ENCODE measurements at places on chromosomes 2 and 18.

DNA sequence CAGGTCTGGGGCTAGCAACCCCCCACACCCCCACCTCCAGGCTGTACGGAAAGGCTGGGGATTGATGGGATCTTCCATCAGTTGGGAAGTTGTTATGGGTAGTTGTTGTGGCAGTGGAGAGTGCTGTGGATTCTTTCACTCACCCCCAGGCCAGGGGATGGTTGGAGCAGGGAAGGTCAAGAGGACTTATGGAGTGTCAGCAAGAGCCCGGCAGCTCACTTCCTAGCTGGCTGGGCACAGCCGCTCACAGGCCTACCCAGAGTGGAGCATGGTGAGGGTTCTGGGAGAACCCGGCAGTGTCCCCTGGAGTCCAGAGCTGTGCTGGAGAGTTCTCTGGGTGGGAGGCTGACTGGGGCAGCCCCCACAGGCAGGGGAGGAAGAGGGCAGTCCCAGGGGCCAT lies 122.2 kb downstream of the MSH2 start:
- DNase-seq: no peak

GRCh38 chr2:115739574-115739973 lies 1297.1 kb downstream of the DPP10 start:
- no peak for DNase-seq

DNA sequence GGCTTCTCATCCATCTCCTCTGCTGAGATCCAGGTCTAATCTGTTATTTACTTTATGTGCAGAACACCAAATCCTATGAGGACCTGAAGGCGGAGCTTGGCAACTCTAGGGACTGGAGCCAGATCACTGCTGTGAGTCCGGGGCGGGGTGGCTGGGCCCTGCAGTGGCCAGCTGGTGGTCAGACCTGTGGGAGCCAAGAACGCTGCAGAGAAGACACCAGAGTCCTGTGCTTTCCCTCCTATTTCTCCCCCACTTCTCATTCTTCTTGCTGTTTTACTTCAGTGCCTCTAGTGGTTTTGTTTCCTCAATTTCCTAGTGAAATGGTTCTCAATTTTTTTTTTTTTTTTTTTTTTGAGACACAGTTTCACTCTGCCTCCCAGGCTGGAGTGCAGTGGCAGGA lies 19.7 kb downstream of the VIL1 start:
- DNase-seq: no peak

GRCh38 chr2:71882949-71883472 lies 264.7 kb downstream of the CYP26B1 start:
- peak; percentile 17 for DNase-seq

GRCh38 chr2:109031476-109032228 lies 42.6 kb upstream of the EDAR start:
- DNase-seq: peak; percentile 82

DNA sequence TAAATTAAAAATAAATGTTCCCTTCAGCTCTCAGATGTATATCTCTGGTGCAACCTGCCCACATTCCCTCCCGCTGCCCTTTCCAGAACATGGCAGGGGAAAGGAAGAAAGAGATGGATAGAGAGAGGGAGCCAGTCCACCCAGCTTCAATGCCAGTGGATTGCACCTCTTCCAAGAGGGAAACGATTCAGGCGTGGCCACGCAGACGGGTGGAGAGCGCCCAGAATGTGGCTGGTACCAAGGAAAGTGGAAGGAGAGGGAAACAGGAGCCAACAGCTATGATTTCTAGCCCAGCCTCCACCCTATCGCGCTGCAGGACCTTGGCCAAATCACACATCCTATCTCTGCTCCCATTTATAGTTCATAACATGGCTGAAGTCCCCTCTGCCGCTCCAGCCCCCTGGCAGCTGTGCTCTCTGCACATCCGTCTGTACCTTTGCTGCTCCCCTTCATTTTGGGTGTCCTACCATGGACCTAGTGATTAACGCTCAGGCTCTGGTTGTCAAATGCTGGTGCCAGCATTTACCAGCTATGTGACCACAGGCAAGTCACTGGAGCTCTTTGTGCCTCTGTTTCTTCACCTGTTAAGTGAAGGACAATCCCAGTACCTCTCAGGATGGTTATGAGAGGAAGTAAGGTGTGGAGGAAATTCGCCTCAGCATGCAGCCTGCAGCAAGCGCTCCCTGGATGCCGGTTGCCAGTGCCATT lies 66.5 kb downstream of the SFXN5 start:
- DNase-seq: no peak

- DNase-seq: no peak
These were observed 248.1 kb upstream of the SALL3 start for GRCh38 chr18:78731398-78732032.

DNA sequence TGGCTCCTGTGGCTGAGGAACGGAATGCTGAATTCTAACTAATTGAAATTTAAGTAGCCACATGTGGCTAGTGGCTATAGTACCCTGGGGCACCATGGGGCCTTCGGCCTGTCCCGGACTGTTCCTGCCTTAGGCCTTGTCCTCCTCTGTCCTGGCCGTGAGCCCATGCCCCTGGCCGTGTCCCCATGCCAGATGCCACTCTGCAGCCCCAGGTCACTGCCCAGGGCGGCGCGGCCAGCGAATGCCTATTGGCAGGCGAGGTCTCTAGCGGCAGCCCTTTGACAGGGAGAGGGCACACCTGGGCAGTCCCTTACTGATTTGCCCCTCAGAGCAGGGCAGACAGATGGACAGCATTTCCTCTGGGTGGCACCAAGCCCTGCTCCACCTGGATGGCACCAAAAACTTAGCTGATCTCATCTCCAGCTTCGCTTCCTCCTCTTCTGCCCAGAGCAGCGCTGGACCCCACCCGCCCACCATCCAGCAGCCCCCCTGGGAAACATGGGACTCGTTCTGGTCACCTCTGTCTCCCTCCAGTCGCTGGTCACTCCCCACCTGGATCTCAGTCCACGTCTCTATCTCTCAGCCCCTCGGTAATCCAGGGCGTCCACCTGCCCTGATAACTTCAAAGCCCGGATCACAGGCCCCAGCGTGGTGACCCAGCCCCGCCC lies 1.1 kb upstream of the DGKD start:
- DNase-seq: no peak

DNA sequence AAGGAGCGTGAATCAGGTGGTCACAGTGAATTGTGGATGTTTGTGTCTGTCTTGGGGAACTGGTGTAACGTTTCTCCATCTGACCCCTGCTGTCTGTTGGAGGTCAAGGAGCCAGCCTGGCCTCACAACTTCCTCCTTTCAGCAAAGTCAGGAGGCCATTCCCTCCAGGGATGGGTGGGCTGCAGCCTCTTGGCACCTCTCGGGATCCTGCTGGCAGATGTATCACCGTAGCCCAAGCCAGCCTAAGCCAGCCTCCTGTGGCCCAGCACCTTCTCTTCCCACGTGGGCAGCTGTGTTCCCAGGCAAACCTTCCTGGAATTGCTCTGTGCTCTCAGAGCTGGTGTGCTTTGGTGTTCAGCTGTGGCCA lies 30.5 kb downstream of the HPCAL1 start:
- peak; percentile 47 for DNase-seq

DNA sequence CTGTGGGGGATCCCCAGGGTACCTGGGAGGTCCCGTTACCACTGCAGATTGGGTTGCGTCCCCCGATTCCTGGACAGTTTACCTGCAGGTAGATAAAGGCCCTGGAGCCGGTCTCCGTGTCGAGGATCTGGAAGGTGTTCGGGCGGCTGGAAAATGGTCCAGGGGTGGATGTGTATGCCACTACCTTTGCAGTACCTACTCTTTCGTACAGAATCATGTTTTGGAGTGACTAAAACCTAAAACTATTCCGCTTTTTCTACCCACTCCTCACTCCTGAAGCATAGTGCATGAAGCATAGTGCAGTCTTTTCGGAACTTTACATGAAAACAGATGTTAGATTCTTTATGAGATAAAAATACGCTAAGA lies 418 bp downstream of the WDR75 start:
- DNase-seq: no peak

DNA sequence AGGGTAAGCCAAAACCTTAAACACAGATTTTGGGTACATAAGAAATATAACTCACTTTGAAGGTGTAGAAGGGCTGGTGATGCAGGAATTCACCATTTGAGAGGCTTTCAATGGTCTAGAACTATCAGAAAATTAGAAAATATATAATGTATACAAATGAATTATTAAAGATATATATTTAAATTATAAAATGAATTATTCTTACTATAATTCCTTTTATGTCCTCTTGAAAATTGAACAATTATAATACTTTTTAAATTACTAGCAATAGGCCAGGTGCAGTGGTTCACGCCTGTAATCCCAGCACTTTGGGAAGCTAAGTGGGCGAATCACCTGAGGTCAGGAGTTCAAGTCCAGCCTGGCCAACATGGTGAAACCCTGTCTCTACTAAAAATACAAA lies 60.7 kb downstream of the VIL1 start:
- DNase-seq: no peak

DNA sequence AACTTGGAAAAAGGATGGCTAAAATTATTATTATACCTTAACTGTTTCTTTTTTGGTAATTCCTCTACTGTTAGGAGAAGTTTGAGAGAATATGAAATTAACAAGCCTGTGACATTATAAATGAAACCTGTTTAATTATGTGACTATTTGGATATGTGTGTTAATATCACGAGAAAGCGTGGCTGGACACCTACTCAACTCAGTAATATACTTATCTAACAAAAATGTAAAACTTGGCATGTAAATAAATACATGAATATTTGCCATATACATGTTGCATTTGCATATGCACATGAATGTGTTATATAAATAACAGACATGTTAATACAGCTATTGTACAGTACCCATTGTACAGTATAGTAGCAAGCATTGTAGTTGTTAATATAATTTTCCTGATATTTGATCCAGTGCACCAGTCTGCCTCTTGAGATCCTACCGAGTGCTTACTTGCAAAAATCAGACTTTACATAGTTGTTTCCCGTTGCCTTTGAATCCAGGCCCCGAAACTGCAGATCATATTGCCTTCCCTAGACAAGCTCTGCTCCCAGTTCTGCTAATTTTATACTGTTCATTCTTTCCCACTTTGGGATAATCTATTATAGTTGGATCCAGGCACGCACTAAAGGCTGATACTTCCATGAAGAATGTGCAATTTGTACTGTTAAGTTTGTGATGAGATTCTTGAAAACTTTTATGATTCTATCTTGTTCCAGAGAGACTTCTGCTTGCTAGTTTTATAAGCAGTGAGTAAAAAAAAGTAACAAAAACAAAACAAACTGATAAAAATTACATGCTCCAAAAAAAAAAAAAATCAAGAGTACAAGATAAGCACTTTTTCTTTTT lies 395.6 kb downstream of the ARHGAP15 start:
- peak; percentile 21 for DNase-seq

- no peak for DNase-seq
These were observed 335.8 kb downstream of the SMAD2 start for GRCh38 chr18:47594621-47595086.

DNA sequence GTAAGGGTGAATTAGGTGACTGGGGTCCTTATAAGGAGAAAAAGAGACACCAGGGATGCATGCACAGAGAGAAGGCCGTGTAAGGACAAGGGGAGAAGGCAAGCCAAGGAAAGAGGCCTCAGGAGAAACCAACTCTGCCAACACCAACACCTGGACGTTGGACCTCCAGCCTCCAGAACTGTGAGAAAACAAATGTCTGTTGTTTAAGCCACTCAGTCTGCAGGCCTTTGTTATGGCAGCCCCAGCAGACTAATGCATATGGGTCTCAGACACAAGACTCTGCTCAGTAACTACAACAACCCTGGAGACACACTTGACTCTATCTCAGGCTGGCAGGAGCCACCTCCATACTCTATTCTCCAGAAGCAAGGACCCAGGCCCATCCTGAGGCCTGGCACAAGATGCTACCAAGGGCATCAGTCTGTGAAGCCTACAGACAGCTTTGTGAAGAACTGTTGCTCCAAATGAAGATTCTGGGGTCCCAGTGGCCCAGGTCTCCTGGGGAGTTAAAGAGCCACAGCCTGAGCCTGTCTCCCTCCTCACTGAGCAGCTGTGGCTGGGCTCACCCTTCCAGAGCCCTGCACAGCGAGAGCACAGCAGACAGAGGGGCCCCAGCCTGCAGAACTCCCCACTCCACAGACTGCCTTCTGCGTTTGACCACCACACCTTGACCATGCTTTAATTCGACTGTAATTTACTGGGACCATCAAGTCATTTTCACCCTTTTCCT lies 43.0 kb upstream of the SLC35G4 start:
- DNase-seq: no peak

DNA sequence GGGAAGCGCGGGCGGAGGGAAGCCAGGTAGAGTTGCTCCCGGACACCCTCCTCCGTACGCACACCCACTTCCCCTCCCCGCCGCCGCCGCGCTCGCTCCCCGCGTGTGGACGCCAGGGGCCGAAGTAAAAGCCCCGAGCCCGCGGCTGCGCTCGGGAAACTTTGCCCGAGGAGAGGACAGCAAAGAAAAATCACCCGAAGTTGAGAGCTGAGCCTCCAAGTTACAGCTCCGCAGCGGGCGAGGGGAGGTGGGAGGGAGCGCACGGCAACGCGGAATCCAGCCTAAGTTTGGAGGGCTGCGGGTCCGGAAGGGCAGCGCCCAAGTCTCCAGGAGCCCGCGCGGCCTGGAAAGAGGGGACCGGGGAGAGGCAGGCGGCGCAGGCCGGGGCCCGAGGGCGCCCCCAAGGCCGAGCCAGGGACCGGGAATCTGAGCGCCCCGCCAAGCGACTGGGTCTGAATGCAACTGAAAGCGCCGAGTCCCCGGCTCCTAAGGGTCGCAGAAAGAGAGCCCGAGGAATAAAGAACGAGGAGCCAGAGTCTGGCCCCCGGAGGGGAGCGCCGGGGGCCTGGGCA lies 706 bp upstream of the BCL11A start:
- DNase-seq: peak; percentile 85

GRCh38 chr2:151379169-151379568 lies 21.8 kb downstream of the TNFAIP6 start:
- no peak for DNase-seq

- no peak for DNase-seq
These were observed 107.1 kb downstream of the CSRNP3 start for GRCh38 chr2:165576409-165577154.

DNA sequence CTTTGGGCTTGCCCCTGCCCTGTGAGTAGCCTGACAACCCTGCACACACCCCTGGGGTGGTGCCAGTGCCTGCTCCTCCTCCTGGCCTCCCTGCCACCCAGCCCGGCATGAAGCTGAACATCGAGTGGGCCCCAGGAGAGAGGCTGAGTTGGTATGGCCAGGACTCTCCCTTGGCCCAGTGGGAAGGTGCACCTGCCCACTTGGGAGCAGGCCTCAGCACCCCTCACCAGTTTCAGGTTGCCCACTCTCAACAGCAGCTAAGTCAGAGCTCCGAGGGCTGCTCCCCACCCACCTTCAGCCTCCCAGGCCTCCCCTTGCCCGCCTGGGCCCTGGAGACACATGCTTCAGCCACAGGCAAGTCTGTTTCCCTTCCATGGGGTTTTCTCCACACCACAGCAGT lies 203.1 kb downstream of the KLHL29 start:
- no peak for DNase-seq

All from right kidney (tissue), 9 donors.